ENCODE measurements at places on chromosomes 1 and 21.

GRCh38 chr1:91778964-91779363, 107.0 kb downstream of the TGFBR3 start:
- no peak for DNase-seq

GRCh38 chr1:64906447-64906846, 59.9 kb downstream of the JAK1 start:
- DNase-seq = no peak

DNA sequence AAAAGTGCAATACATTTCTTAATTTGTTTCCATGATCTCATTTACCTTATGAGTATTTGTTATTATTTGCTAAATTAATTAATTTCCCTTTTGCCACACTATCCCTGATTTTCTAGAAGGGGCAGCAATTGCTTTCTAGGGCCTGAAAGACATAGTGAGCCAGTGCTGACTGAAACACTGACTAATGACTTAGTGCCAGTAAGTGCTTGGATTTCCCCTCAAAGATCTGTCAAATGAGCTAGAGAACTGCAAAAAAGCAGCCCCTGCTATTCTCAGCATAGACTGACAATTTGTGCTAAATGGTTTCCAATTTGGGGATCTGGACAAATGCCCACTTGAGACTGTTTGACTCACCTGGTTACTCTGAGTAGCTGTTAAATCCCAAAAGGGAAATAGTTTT, 35.6 kb upstream of the USH2A start:
- DNase-seq = no peak

GRCh38 chr1:108533351-108534083, 26.4 kb upstream of the EEIG2 start:
- DNase-seq = no peak

- no peak for DNase-seq
Measured at GRCh38 chr1:167774710-167775109, 52.9 kb downstream of the MPZL1 start.

DNA sequence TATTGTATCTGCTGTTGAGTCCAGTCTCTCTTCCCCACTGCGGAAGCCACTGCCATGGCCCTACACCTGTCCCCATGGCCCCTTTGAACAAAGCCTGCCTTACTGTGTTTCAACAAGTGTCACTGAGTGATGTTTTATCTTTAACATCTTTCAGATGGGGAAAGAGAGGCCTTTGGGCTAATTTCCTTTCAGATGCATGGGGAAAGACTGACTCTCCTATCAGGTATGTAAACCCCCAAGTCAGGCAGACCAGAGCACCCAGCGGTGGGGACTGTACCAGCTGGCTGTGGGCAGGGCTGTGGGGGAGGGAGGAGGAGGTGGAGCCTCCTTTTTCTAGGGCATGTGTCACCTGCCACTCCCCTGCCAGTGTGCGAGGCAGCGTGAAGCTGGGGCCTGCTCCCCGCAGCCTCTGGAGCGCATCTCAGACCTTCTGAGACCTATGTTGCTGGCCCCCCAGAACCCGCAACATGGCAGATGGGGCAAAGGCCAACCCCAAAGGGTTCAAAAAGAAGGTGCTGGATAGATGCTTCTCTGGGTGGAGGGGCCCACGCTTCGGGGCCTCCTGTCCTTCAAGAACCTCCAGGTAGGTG, at the start of gene PLA2G2F:
Gene PLA2G2F, plus strand, starts transcription at position 363 of the 590 bp plus-strand sequence. Its CDS starts 105 bp downstream, at position 468.
- DNase-seq = no peak

GRCh38 chr21:26409735-26410134, 163.4 kb downstream of the CYYR1 start:
- no peak for DNase-seq

DNA sequence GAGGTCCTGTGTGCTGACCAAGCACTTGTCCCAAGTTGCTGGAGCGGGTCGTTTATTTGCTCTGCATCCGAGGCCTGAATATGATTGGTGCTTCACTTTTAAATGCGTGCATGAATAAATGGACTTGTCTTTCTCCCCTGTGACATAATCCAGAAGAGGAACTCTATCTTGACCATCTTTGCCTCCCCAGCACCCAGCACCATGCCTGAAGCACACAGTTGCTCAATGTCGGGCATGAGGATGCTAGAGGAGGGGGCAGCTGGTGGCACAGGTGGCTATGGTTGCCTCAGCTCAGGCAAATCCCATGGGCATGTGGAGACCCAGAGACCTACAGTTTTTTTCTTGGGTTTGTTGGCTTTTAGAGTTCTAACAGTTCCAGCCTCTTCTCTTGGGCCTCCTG, 142.6 kb downstream of the KAZN start:
- no peak for DNase-seq

GRCh38 chr1:246906833-246907232, 24.9 kb downstream of the AHCTF1 start:
- DNase-seq = no peak

GRCh38 chr1:180888870-180889269, 23.8 kb upstream of the KIAA1614 start:
- no peak for DNase-seq

GRCh38 chr1:85313888-85314696, 37.7 kb upstream of the BCL10 start:
- DNase-seq = no peak

GRCh38 chr1:51439895-51440294, 79.2 kb downstream of the EPS15 start:
- no peak for DNase-seq

DNA sequence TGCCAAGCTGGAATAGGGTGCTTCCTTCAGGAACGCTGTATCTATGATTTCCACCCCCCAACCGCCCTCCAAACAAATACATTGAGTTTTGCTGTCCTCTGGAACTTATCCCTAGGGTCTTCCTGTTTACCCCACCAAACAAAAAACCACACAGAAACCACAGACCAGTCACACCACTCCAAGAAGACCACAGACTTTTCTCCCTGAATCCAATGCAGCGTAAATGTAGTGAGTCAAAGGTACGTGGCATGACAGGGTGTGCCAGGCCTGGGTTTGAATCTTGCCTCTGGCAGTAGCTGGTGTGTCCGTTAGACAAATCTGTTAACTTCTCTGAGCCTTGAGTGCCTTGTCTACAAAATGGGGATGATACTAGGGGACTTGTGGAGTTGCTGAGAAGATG, 27.8 kb downstream of the ASAP3 start:
- no peak for DNase-seq

GRCh38 chr1:24421502-24421901, 5.9 kb downstream of the NIPAL3 start:
- DNase-seq = no peak

All from Right ventricle myocardium superior (tissue), 1 donor.